ENCODE measurements at places on chromosomes 12 and 14. TPM values are rescaled to one million over a fixed set of nuclear protein-coding genes. Genes with fewer than 3 reads are reported as not detected.

DNA sequence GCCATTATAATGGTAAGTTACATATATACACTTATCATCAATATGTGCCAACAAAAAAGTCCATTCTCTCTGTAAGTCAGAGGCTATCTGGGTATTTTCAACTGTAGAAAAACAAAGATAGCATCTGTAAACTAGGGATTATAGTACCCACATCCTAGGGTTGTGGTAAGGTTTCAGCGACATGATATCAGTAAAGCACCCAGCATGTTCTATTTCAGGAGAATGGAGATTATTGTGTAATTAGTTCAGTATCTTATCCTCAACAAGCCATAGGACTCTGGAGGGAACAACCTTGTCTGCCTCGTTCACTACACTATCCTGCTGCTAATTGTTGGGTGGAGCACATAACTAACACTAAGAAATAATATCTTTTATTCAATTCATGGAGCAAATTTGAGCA lies 19.7 kb upstream of the CKAP4 start:
- H3K27me3 ChIP-seq = no peaks in the 10 kb centered on the region
- H3K36me3 ChIP-seq = no peaks in the 10 kb centered on the region
- no peak overlapping the region for H3K27ac ChIP-seq
- DNase-seq = no peak
- H3K4me1 ChIP-seq = no peaks in the 10 kb centered on the region

- H3K36me3 ChIP-seq = no peaks in the 10 kb centered on the region
- no peak overlapping the region for H3K27ac ChIP-seq
- DNase-seq = no peak
- H3K27me3 ChIP-seq = no peaks in the 10 kb centered on the region
- no peaks in the 10 kb centered on the region for H3K4me1 ChIP-seq
- no peak overlapping the region for H3K4me3 ChIP-seq
Measured at GRCh38 chr12:7712841-7713442, 1.7 kb downstream of the DPPA3 start.

GRCh38 chr14:75175677-75176141 lies 703 bp downstream of the TMED10 start:
- no peaks in the 10 kb centered on the region for H3K27me3 ChIP-seq
- H3K27ac ChIP-seq = peak overlapping the region; percentile 97
- no peaks in the 10 kb centered on the region for H3K36me3 ChIP-seq
- peak overlapping the region; percentile 72 for H3K4me3 ChIP-seq
- DNase-seq = peak; percentile 55

GRCh38 chr12:132491138-132491663 lies 1.2 kb downstream of the FBRSL1 start:
- DNase-seq = no peak
- H3K4me1 ChIP-seq = peaks cover 17% of the 10 kb centered on the region
- no peaks in the 10 kb centered on the region for H3K27me3 ChIP-seq
- peaks cover 2% of the 10 kb centered on the region for H3K36me3 ChIP-seq

DNA sequence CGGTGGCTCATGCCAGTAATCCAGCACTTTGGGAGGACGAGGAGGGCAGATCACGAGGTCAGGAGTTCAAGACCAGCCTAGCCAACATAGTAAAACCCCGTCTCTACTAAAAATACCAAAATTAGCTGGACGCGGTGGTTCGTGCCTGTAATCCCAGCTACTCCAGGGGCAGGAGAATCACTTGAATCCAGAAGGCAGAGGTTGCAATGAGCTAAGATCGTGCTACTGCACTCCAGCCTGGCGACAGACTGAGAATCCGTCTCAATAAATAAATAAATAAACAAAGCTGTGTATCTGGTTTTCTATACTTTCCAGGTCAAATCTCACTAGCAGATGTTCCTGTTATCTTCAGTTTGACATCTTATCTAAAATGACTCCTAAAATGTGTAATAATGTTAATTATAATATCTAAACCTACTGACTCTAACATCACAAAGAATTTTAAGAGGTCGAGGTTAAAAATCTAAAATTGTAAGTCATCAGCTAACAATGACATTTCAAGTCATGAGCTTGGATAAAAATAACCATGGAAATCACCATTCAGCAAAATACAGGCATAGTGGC lies 2.4 kb upstream of the SRP54 start:
- H3K27me3 ChIP-seq = no peaks in the 10 kb centered on the region
- H3K36me3 ChIP-seq = no peaks in the 10 kb centered on the region
- peaks cover 18% of the 10 kb centered on the region for H3K4me1 ChIP-seq
- DNase-seq = no peak
- H3K4me3 ChIP-seq = peak overlapping the region; percentile 77

DNA sequence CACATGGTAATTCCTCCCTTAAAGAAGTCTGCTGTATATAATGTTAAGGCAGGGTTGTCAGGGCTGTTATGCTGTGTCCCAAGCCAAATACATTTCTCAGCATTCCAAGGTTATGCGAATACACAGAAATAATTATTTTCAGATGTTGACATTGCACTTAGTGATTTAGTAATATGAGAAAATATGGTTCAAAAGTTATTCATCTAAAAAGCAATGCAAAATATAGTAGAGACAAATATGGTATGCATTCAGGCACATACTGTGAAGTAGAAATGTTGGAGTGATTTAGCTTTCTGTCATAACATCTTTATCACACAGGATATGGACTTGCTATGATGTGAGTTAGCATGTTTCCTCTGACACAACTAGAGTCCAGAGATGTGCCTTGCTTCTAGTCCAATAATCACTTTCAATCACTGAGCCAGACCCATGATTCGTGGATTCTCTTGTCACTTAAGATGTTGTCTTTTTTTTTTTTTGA lies 70.0 kb downstream of the PDE3A start:
- no peak overlapping the region for H3K27ac ChIP-seq
- peaks cover 1% of the 10 kb centered on the region for H3K27me3 ChIP-seq
- no peaks in the 10 kb centered on the region for H3K4me1 ChIP-seq
- H3K36me3 ChIP-seq = no peaks in the 10 kb centered on the region
- H3K4me3 ChIP-seq = no peak overlapping the region

GRCh38 chr14:103593577-103593976 lies 30.8 kb downstream of the COA8 start:
- H3K4me3 ChIP-seq = no peak overlapping the region
- peaks cover 4% of the 10 kb centered on the region for H3K36me3 ChIP-seq
- H3K27ac ChIP-seq = no peak overlapping the region
- peaks cover 19% of the 10 kb centered on the region for H3K4me1 ChIP-seq

DNA sequence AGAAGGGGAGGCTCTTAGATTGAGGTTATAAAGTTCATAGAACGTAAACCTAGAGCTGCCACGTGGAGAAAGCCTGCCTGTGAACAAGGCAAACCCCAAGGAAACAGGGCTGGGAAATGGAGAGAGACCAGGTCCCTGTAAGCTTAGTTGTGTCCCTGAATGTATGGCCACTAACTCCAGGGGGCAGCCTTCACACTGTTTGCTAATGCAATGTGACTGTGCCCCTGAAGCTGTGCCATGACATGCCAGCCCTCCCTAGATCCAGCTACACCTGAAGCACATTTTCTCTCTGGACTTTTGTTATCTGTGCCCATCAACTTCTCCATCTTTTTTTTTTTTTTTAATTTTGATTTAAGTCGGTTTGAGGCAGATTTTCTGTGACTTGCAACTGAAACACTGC lies 60.6 kb upstream of the TMCC3 start:
- no peaks in the 10 kb centered on the region for H3K4me1 ChIP-seq
- no peaks in the 10 kb centered on the region for H3K36me3 ChIP-seq
- H3K4me3 ChIP-seq = no peak overlapping the region
- H3K27me3 ChIP-seq = no peaks in the 10 kb centered on the region
- no peak overlapping the region for H3K27ac ChIP-seq
- DNase-seq = peak; percentile 43

DNA sequence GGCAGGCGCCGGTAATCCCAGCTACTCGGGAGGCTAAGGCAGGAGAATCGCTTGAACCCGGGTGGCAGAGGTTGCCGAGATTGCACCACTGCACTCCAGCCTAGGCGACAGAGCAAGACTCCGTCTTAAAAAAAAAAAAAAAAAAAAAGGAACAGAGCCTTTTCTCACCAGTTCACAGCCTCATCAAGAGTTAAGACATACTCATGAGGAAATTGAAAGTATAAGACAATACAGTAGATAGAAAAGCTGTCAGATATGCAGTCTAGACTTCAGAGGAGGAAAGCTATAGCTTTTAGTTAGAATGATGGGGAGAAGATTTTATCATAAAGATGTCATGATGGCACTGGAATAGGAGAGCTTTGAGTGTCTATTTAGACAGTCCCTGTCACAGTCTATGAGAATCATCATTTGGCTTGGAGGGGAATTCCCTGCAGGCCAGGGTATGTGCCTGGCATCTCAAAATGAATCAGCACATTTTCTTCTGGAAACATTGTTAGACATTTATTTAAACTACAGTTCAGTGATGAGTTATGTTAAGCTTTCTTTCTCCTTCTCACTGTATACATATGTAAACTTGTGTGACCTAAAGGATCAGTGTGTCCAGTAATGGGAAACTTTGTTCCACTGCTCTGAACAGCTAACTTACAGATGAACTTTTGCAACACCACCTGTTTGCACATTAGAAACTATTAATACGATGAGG lies 2.9 kb upstream of the RAB35 start:
- H3K27ac ChIP-seq = peak overlapping the region; percentile 16
- H3K4me3 ChIP-seq = no peak overlapping the region
- DNase-seq = no peak
- no peaks in the 10 kb centered on the region for H3K27me3 ChIP-seq

- DNase-seq = no peak
- H3K27me3 ChIP-seq = no peaks in the 10 kb centered on the region
- no peaks in the 10 kb centered on the region for H3K4me1 ChIP-seq
Measured at GRCh38 chr12:83904175-83904574, 1008.4 kb downstream of the SLC6A15 start.

- no peak for DNase-seq
- no peaks in the 10 kb centered on the region for H3K36me3 ChIP-seq
- no peak overlapping the region for H3K4me3 ChIP-seq
- no peaks in the 10 kb centered on the region for H3K4me1 ChIP-seq
- H3K27me3 ChIP-seq = peaks cover 43% of the 10 kb centered on the region
Measured at GRCh38 chr14:78829274-78829673, 659.1 kb downstream of the NRXN3 start.

GRCh38 chr12:120488057-120488640 lies 7.8 kb upstream of the DYNLL1 start:
- no peak overlapping the region for H3K4me3 ChIP-seq
- no peaks in the 10 kb centered on the region for H3K36me3 ChIP-seq
- H3K4me1 ChIP-seq = peaks cover 8% of the 10 kb centered on the region

DNA sequence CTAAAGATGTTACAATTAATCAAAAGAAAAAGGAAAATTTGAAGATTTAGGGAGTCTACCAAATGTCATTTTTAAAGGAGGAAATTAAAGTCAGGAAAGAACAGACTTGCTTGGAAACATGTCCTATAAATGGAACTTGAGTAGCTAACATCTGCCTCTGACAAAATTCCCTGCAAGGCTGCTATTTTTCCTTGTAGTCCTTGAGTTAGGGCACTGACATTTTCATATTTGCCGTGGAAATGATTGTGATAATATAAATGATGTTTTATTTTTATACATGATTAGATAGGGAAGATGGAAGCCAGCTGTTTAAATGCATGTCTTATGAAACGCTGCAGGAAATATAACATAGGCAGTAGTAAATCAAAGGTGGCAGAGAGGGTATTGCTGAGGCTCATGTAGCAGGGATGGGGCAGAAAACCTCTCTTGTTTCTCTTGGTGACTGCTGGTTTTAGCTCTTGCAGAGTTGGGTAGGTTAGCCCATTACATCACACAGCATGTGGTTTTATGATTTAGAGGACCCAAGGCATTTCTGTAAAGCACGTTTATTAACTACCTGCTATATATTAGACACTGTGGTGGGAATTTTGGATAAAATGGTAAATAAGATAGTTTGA lies 21.7 kb downstream of the NUBPL start:
- H3K4me3 ChIP-seq = no peak overlapping the region
- peaks cover 10% of the 10 kb centered on the region for H3K4me1 ChIP-seq
- H3K27me3 ChIP-seq = no peaks in the 10 kb centered on the region
- H3K27ac ChIP-seq = no peak overlapping the region
- H3K36me3 ChIP-seq = no peaks in the 10 kb centered on the region
- no peak for DNase-seq

DNA sequence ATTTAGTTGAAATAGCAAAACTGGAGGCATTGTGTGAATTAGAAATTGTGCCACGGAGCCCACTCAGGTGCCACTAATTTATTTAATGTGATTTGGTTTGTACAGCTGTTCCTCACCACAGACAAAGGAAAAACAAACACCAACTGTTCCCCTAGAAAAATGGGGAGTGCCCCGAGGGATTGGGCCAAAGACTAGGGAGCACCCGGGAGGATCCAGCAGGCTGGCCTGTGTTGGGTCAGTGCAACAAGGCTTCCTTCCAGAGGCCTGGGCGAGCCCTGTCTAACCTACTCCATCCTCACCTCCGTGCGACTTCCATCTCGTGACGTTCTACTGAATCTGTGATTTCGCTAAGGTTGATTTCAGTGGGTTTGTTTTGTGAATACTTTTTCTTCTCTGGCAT lies 206.2 kb downstream of the CHST11 start:
- no peaks in the 10 kb centered on the region for H3K4me1 ChIP-seq
- no peak overlapping the region for H3K27ac ChIP-seq
- H3K27me3 ChIP-seq = no peaks in the 10 kb centered on the region
- H3K4me3 ChIP-seq = no peak overlapping the region
- H3K36me3 ChIP-seq = no peaks in the 10 kb centered on the region
- no peak for DNase-seq

DNA sequence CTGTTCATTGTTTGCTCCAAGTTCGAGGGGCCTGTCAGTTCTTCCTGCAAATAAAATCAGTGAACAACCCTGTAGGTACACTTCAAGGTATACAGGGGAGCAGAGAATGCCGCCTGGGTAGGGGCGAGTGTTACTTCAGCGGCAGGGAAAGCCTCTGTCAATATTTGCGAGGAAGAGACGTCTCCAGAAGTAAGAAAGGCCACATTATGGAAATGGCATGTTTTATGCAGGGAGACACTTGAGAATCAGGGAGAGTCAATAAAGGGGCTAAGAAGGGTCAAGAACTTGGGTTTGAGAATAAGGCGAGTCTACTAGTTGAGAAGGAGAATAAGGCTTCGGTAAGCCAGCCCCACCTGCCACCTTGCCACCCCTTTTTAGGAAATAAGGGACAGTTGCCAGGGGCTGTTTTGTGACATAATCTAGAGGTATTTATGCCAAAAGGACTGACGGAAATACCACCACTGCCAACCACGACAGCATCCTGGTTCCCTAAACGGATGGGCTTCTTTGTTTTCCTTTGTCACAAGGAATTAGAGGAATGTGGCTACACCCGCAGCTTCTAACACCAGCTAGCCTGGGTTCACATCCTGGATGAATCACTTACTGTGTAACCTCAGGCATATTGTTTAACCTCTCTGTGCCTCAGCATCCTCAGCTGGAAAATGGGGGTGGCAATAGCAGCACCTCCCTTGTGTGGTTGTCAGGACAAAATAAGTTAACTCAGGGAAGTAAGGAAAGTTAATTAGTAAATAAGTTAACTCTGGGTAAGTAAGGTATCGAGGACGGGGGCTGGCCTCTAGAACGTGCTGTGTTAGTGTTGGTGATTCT lies 67.7 kb downstream of the EID3 start:
- peak; percentile 28 for DNase-seq
- H3K4me3 ChIP-seq = no peak overlapping the region
- no peaks in the 10 kb centered on the region for H3K36me3 ChIP-seq

The RASSF8 gene
- total RNA-seq = 19.8 TPM

The HOXC12 gene
- 6.1 TPM for total RNA-seq

The TEX52 gene
- total RNA-seq = not detected

The PZP gene
- not detected for total RNA-seq

The GNPNAT1 gene
- 33.9 TPM for total RNA-seq
